Stimulated activated CD4-positive, alpha-beta T cell treated with anti-CD3 and anti-CD28 coated beads, TNF-alpha, amount 100 ng/mL, for 24 hours (primary cell): ENCODE measurements at places on chromosomes 5 and 9.

- DNase-seq: no peak
Measured at GRCh38 chr9:136238342-136238732, 7.3 kb downstream of the QSOX2 start.

- DNase-seq: no peak
Measured at GRCh38 chr9:104982543-104982942, 54.6 kb upstream of the ABCA1 start.

GRCh38 chr9:130291474-130291873, 25.9 kb downstream of the HMCN2 start:
- DNase-seq: no peak

DNA sequence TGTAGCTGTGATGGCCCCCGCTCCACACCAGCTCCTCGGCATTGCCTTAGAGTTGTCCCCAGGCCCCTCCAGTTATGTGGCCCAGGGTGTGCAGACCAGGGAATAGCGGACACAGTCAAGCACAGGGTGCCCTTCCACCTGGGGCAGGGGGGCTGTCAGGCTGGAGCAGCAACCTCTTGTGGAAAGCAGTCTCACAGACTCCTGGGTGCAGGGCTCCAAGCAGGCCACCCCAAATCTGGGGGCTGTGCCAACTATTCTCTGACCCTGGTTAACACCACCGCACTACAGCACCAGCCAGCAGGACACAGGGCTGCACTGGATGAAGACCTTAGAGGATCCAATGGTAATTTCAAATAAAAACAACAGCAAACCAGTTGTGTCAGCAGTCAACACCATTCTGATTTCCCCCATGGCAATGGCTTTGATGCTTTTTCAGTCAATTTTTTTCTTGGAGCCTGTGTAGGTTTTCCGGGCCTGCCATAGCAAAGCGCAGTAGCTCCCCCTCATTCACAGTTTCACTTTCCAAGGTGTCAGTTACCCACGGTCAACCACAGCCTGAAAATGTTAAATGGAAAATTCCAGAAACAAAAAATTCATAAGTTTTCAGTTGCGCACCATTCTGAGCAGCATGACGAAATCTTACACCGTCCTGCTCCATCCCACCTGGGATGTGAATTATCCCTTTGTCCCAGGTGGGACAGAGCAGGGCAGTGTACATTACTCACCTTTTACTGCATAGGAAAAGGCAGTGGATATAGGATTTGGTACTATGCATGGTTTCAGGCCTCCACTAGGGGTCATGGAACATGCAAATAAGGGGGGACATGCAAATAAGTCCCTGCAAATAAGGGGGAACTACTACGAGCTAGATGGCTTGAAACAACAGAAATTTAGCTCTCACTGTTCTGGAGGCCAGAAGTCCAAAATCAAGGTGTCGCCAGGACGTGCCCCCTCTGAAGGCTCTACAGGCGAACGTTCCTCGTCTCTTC, 49.0 kb downstream of the C5orf15 start:
- DNase-seq: no peak

DNA sequence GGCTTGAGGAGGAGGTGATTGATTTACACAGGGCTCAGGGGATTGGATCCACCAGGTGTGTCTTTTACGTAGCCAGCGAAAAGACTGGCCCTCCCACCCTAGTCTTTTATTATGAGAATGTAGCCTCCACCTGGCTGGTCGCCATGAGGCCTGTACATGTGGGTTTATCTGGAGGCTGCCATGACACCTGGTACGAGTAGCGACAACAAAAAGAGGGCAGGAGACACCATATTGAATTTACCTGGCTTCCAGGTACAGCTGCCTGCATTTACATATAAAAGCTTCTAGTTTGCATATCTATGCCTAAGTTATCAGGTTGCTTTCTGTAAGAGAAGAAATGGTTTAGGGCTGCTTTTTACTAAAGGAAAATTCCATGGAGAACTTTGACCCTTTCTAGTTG, 1173.7 kb upstream of the SEMA6A start:
- no peak for DNase-seq

GRCh38 chr5:125926172-125926571, 497.0 kb upstream of the GRAMD2B start:
- no peak for DNase-seq

GRCh38 chr5:74357827-74358226, 282.7 kb downstream of the ENC1 start:
- DNase-seq: no peak

DNA sequence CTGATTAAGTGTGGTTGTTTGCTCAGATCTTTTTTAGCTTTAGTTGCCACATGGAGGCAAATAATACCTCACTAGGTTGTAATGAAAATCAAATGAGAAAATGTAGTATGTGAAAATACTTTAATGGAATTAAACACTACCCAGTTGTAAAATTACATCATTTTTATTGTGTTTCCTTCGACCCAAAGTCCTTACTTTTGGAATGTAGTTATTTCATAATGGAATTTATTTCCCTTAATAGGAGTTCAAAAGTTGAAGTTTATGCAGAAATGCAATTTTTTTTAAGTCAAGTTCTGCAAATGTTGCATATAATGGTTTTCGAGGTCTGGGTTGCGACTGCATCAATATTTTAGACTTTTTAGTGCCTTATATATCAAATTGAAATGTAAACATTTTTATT, 31.0 kb downstream of the TNPO1 start:
- DNase-seq: no peak

- DNase-seq: no peak
Measured at GRCh38 chr5:165360784-165361542, 1855.5 kb downstream of the MAT2B start.

DNA sequence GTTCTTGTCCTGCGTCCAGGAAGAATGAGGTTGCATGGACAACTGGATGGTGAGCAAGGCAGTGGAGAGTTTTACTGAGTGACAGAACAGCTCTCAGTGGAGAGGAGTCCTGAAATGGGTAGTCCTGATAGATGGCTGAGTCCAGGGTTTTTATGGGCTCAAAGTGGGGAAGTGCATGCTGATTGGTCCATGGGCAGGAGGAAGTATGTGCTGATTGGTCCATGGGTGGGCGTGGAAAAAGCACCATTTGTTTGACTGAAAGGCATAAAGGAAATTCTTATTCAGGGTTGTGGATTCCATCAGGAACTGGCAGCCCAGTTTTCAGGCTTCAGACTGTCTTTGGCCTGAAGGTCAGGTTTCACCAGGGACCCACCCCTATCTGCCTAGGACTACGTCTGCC, 10.6 kb downstream of the FSD1L start:
- DNase-seq: no peak

DNA sequence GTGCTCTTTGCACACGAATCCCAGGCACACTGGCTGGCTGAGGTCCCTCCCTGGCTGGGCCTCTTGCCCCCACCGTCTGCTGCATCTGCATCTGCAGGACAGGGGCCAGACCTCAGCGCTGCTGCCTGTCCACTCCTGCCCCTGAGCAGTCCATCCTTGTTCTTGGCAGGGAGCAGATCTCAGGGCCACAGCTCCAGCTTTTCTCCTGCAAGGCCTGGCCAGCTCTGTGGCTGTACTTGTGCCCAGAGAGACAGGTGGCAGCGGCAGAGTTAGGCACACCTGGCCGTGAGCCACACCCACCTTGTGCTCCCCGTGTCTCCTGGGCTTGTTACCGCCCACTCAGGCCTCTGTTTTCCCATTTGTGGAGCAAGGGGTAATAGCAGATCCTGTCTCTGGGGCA, 13.9 kb downstream of the NEK6 start:
- DNase-seq: no peak

GRCh38 chr5:154010660-154011059, 28.1 kb downstream of the FAM114A2 start:
- no peak for DNase-seq

DNA sequence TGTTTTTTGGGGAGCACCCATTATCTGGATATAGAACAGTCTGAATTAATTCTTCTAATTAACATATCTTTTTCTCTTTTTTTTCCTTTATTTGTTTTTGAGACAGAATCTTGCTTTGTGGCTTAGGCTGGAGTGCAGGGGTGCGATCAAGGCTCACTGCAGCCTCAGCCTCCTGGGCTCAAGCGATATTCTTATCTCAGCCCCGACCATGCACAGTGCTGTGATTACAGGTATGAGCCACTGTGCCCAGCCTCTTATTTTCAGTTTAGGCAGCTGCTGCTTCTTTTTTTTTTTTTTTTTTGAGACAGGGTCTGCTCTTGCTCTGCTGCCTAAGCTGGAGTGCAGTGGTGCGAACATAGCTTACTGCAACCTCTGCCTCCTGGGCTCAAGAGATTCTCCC, 20.2 kb downstream of the UBE2R2 start:
- no peak for DNase-seq

GRCh38 chr9:127523312-127523851, 72.1 kb downstream of the LRSAM1 start:
- DNase-seq: peak; percentile 38

GRCh38 chr9:27801545-27801944, 228.3 kb upstream of the C9orf72 start:
- DNase-seq: no peak

DNA sequence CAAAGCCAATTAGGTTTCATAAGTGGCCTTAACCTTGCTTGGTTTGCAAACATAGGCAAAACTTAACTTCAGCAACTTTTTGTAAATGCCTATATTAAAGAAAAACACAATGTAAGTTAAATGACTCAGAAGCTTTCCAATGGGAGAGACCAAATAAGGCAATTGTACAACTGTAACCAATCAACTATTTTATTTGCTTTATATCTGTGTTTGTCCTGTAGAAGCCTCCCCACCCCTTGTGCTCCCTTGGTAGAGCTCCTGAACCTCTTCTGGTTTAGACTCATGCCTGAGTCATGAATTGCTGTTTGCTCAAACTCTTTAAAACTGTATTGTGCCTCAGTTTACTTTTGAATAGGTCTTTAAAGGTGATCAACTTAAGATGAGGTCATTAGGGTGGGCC, 3.0 kb upstream of the C1QTNF3 start:
- DNase-seq: no peak

- DNase-seq: no peak
Measured at GRCh38 chr9:105841562-105841961, 147.2 kb downstream of the TMEM38B start.

DNA sequence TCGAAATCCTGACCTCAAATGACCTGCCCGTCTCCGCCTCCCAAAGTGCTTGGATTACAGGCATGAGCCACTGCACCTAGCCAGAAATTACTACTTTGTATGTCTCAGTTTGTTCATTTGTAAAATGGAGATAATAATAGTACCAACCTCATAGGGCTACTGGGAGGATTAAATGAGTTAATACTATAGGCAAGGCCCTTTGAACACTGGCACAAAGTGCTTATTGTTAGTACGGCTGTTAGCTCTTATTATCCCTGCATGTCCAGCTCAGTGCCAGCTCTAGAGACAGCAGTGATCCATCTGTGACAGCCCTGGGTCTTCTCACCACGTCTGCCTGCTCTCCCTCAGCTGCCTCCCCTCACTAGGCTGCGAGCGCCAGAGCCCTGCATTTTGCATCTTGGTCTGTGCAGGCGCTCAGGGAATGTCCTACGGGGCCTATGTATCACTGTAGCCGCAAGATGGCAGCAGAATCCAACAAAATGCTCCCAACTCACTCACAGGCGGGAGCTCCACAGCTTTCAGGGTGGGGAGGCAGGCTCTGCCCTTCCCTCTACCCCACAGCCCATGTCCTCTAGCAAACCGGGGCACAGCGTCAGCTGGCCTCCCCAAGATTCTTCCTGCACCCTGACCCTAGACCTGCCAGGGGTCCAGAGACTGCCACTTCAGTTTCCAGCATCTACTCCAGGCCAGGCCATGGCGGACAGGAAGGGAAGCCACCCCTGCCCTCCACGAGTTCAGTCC, 17.7 kb upstream of the AKNA start:
- peak; percentile 67 for DNase-seq

DNA sequence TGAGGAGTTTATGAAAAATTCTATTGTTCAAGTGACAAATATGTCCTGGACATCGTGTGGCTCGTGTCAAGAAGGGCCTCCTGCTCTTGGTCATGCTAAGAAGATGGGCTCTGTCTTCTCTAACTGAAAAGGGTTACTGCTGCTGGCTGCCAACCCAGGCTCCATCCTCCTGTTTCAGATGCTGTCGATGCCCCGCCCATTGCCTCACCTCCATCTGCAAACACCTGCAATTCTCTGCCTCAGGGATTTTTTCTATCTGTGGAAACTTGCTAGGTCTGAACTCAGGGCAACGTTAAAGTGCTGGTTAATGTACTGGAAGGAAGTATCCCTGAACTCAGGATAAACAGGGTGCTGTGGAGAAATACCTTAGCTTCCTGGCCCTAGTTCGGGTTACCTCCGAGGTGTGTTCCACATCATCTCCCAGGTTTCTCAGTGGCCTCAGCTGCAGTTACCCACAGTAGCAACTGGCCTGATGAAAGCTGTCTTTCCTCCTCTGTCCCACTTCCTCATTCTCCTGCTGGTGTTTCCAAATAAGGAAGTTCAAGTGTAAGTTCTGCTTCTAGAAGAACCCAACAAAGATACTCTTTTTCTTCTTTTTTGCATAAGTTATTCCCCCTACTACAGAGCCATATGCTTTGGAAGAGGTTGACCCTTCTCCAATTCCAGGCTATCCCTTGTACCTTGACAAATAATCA, 151.7 kb upstream of the SMIM23 start:
- no peak for DNase-seq

DNA sequence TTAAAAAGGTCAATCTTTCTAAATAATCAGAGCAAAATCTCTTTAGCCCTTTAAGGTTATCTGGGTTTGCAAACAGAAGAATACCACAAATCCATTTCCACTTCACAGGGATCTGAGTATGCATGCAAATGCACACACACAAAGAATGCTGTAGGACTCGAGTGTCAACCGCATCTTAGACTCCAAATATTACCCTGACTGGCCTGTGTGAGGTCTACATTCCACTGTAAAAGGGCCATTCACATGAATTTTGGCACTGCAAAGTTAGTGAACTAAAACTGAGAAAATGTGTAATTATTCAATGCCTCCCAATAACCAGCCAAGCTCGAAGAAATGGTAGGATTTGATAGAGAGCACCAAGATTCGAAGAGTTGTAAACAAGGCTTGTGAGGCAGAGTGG, 199.9 kb downstream of the AGTPBP1 start:
- DNase-seq: no peak

DNA sequence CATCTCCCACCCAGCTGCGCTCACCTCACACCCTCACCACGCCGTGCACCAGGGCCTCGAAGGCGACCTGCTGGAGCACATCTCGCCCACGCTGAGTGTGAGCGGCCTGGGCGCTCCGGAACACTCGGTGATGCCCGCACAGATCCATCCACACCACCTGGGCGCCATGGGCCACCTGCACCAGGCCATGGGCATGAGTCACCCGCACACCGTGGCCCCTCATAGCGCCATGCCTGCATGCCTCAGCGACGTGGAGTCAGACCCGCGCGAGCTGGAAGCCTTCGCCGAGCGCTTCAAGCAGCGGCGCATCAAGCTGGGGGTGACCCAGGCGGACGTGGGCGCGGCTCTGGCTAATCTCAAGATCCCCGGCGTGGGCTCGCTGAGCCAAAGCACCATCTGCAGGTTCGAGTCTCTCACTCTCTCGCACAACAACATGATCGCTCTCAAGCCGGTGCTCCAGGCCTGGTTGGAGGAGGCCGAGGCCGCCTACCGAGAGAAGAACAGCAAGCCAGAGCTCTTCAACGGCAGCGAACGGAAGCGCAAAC, 1.1 kb downstream of the POU4F3 start:
- no peak for DNase-seq

DNA sequence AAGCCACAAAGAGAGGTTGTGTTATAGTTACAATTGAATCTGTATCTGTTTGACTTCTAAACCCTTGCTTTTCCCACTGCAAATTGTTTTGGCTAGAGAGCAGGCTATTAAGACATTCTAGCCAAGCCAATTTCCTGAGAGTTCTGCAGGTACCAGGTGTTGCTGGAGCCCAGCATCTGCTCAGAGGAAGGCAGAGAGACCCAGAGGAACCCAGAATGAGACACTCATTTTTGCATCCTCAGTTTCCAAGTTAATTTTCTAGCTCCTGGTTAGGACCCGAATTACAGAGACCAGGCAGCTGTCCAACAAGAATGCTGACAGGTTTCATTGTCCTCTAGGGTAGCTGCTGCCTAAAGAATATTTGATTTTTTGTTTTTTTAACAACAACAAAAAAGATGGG, 266.2 kb downstream of the TRIM32 start:
- no peak for DNase-seq
